Upper lobe of right lung (tissue), 1 donor: ENCODE measurements at places on chromosomes 7 and 10. TPM values are rescaled to one million over a fixed set of nuclear protein-coding genes. Genes with fewer than 3 reads are reported as not detected.

Gene NACAD
- 2.3 TPM for total RNA-seq

Gene TRIM74
- total RNA-seq: not detected

Gene DNAH11
- total RNA-seq: 3.4 TPM

Gene R3HCC1L
- 13.7 TPM for total RNA-seq

Gene BAZ1B
- total RNA-seq: 55.7 TPM
